RPMI7951 (cell line): ENCODE measurements at places on chromosomes 16 and 17.
A peak's percentile ranks its signal among the peaks of the same experiment; 100 is the strongest.

DNA sequence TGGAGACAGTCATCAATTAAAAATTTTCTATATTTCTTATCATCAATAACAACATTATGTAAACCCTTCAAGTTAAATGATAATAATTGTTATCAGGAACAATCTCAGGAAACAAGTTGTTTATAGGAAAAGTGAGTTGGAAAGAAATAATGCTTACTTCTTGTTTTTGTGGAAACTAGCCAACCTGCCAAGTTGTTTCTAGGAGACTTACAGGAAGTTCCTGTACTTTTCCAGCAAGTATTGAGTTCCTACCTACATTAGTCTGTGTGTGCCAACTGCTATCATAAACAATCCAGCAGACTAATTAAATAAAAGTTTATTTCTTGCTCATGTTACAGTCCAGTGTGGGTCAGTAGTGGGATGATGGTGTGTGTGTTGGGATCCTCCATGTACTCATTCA, 1.6 kb upstream of the CCL14 start:
- no peak for DNase-seq

DNA sequence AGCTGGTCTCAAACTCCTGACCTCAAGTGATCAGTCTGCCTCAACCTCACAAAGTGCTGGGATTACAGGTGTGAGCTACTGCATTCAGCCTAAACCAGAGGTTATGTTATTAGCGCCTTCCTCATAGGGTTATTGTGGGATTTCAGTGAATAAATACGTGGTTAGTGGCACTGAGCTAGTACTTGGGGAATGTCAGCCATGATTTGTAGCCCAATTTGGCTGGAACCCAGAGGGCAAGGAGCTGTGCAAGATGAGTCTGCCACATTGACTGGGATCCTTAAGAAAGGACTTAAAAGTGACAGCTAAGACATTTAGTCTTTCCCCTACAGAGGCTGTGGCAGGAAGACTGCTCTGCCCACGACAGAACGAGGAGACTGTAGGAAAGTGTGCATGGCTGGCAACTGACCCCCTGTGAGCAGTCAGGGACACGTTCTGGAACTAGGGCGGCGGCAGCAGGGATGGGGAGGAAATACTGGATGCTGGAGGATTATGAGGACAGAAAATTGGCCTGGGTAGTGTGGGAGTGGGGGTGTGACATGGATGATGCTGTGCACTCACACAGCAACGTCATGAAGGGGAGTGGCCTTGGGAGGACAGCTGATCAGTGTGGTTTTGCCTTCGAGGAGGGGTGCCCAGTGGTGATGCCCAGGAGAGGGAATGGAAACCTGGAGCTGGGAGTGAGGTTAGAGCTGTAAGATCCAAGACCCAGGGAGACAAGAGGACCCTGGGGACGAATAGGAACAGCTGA, 14.6 kb downstream of the ATP5PD start:
- DNase-seq, result peak; percentile 91

DNA sequence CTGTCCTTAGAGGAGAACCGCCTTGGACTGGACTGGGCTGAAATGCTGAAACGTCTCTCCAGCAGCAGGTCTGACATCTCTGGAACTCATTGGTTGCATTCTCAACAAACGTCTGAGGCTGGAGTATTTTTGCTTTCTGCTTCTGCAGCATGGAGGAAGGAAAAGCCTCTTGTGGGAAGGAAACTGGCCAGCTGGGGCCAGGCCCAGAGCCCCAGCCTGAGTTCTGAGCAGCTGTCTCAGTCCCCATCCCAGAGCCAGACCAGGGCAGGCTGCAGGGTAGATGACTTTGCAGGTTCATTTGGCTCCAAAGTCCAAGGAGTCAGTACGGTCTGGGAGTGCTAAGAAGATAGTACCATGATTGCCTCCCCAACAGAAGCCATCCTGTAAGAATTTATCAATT, 18.3 kb downstream of the TEKT3 start:
- DNase-seq, result no peak

DNA sequence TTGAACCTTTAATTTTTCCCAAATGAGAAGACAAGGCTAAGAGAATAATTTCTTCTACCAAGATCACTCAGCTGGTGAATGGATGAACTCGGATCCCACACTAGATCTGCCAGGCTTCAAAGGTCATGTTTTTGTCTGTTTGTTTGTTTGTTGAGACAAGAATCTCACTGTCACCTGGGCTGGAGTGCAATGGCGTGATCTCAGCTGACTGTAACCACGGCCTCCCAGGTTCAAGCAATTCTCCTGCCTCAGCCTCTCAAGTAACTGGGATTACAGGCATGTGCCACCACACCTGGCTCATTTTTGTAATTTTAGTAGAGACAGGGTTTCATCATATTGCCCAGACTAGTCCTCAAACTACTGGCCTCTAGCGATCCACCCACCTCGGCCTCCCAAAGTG, 6.6 kb downstream of the ZNF19 start:
- no peak for DNase-seq

DNA sequence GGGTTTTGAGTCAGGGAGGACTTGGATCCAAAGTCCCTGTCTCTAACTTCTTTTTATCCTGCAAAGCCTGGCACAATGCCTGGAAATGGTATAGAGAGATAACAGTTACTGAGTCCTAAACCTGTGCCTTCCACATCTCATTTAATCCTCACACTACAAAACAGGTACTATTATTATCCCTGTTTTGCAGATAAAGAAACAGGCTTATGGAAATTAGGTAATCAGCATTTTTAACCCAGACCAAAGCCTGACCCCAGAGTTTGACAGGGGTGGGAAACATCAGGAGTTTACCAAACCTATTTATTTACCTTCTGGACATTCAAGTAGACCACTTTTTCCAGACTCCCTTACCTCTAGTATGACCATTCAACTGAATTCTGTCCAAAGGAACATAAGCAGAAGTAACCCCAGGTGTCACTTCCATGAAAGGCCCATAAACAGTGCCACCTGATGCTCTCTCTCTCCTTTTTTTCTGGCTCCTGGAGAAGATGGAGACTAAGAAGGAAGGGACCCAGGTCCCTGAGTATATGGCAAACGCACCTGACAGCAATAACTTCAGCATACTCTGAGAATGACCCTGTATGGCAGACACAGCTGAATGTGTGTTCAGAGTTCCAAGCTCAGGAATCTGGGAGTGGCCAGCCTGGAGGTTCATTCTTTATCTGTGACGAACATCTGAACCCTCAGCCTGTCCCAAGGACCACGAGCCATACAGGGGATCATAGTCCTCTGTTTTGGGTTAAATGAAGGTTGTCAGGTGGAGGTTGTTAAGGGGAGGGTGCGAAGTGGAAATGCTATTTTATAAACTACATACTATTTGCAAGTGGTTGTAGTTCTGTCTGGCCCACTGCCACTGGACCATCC, 62.7 kb downstream of the HLF start:
- DNase-seq, result no peak

DNA sequence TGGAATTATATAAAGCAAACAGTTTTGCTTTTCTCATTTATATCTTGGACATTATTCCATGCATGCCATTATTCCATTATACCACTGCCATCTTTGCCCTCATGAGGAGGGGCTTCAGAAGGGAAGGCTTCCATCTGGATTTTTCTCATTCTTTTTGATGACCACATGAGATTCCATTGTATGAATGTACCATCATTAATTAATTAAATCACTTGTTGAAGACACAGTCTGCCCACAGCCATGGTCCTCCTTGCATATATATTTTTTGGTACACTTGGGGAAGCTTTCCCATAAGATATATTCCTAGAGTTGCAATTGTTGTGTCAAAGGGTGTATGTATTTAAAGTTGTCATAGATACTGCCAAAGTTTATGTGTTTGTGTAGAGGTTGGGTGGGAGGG, 7.1 kb downstream of the ARL4D start:
- DNase-seq, result no peak

GRCh38 chr16:9098377-9099090, 7.1 kb downstream of the HAPSTR1 start:
- DNase-seq, result no peak

- no peak for DNase-seq
These were observed 2.9 kb upstream of the ATP2A1 start for GRCh38 chr16:28875134-28876018.

- DNase-seq, result peak; percentile 16
These were observed 405 bp upstream of the ACE start for GRCh38 chr17:63476459-63476853.

DNA sequence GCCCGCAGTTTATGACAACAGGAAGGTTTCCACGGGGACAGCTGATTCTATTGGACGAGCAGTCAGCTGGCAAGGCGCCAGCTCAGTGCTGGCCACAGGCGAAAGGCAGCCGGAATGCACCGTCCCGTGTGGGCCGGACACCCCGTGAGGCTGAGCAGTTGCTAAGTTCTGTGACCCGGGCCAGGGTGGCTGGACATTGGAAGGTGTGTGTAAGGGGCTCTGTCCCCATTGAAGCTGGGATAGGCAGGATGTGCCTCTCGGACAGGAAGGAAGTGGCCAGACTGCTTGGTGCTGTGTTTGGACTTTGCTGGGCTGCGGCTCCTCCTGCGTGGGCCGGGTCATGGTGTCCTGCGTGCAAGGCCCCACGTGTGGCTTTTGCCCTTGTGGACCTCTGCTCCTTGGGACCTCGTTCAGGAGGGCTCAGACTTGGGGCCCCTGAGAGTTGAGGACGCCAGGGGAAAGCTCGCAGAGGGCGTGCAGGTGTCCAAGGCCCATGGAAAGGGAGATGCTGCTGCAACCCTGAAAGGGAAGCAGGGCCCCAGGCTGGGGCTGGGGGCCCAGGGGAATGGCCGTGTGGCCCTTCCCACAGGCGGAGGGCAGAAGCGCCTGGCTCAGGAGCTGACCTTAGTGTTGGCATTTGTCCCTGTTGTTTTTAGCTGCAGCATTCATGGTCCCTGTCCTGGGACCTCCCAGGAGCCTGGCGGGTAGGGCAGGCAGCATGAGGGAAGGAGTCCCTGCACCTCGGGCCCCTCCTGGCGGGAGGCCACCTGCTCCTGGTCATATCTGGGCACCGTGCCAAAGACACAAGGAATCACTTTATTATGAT, 10.0 kb downstream of the BAIAP2 start:
- peak; percentile 83 for DNase-seq

- DNase-seq, result no peak
These were observed 14.0 kb downstream of the MED13 start for GRCh38 chr17:62051053-62051452.

GRCh38 chr17:28675980-28676379, 14.0 kb downstream of the SUPT6H start:
- DNase-seq, result no peak

GRCh38 chr17:59152925-59153324, 2.1 kb downstream of the SKA2 start:
- DNase-seq, result no peak

- no peak for DNase-seq
These were observed 58.2 kb downstream of the PLCG2 start for GRCh38 chr16:81837312-81837751.

DNA sequence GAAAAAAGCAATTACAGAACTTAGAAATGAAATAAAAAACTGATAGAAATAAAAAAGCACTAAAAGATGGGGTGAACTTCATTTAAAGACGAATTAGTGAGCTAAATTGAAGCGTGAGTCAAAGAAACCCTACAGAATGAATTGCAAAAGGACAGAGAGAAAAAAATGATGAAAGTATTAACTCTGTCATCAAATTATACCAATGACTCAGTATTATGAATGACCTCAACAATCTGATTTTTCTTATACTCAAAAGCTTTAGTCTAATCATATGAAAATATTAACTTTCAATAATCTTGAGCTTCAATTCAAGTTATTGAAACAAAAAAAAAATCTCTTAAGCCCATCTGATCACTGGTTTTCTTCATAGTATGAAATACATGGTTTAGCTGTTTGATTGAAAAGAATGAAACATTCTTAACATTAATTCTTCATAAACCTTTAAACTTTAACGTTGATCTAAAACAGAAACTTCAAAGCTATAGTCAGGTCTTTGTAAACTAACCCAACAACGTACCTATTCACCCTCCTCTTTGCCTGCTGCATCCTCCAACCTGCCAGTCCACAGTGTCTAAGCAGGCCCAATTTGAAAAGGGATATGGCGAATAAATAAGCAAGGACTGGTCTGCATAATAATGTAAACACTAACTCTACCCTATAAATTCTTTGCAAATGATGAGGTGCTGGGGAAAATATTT, 6.6 kb downstream of the ABCA5 start:
- no peak for DNase-seq

DNA sequence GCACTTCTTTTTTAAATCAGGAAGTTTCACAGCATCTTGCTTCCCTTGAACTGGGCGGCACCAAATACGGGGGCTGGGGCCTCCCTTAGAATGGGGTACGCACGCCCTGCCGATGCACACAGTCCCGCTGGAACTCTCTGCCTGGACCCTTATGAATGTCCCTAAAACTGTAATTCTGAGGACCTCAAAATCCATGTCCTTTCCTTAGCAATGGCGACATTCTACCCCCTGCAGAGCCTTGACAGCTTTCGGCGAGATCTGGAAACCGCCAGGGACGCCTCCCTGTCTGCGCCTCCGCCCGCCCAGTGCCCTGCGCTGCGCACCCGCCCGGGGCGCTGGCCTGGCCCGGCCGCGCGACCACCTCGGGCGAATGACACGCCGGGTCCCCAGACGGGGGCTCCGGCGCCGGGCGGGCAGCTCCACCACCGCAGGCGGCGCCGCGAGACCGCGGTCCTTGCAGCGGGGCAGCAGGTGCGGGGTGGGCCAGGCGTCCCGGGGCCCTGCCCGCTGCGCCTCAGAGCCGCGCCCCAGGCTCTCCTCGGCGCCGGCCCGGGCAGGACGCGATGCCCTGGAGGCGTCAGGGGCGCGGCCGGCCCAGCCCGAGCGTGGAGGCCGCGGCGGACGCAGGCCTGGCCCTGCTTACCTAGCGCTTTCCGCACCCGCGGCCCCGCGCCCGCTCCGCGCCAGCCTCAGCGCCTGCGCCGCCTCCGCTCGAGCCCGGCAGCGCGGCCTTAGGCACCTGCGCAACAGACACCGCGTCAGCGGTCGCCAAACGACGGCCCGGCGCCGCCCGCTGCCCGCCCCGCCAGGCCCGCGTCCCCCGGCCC, 548 bp downstream of the HAGH start:
- no peak for DNase-seq

DNA sequence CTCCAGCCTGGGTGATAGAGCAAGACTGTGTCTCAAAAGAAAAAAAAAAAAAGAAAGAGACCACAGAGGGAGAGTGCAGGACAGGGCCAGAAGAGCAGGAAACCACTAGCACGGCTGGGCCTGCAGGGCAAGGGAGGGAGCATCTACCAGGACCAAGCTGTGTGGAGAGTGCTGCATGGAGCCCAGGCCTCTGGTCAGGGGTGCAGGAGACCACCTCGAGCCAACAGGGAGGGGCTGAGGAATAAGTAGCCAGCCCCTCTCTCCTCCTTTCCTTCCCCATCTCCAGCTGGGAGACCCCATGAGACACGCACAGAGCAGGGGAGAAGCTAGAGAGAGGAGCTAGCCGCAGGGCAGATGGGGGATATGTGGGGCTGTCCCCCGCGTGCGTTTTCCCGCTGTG, 67.0 kb upstream of the DNAH17 start:
- no peak for DNase-seq

- DNase-seq, result no peak
These were observed 562.0 kb upstream of the GOT2 start for GRCh38 chr16:59295993-59296736.

- DNase-seq, result no peak
These were observed 2.6 kb downstream of the NHERF2 start for GRCh38 chr16:2029350-2029749.

DNA sequence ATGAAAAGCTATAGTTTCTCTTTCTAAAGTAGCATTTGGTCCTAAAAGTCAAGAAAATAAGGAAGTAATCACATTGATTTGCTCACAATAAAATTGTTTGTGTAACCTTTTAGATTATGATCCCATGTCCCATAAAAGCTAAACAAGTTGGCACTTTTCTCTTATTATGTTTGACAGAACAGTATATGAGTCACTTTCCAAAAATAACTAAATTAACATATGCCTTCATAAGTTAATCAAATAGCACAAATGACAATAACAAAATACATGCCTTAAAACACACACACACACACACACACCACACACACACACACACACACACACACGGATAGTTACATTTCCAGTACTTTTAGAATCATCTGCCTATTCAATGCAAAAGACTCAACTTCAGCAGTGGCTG, 2.8 kb downstream of the MED13 start:
- DNase-seq, result no peak
